ENCODE measurements at places on chromosomes 11 and 22.

DNA sequence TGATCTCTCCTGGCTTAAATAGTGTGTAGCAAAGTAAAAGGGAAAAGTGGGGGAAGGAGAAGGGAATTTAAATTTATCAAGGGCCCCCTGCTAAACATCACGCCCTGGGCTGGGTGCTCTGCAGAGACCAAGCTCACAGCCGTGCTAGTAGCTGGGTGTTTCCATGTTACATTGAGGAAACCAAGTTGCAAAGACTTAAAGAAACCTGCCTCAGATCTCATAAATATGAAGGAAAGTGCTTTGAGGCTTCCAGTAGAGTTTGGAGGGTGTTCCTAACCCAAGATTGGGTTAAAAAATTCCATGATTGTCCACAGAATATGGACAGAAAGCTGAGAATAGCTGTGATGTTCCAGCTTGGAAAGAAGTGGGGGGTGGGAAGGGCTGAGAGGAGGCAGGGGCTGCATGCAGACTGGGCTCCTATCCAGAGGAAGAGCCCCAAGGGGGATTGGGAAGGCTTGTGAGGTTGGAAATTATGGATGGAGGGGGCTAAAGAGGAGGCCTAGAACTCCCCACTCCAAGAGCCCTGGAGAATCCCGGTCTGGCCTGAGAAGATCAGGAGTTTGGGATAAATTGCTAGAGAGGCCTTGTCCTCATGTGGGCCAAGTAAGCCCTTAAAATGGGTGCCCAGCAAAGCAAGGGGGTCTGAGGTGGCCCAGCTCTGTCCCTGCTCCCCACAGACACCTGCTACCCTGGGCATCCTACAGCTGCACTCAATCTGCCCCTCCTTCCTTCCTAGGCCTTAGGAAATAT lies 25.0 kb upstream of the OAF start:
- DNase-seq: no peak

- DNase-seq: no peak
Measured at GRCh38 chr22:19079691-19080090, 42.5 kb downstream of the DGCR2 start.

GRCh38 chr22:40922484-40923303 lies 28.5 kb upstream of the RBX1 start:
- peak; percentile 37 for DNase-seq

GRCh38 chr22:28395920-28396753 lies 283.5 kb downstream of the TTC28 start:
- DNase-seq: no peak

DNA sequence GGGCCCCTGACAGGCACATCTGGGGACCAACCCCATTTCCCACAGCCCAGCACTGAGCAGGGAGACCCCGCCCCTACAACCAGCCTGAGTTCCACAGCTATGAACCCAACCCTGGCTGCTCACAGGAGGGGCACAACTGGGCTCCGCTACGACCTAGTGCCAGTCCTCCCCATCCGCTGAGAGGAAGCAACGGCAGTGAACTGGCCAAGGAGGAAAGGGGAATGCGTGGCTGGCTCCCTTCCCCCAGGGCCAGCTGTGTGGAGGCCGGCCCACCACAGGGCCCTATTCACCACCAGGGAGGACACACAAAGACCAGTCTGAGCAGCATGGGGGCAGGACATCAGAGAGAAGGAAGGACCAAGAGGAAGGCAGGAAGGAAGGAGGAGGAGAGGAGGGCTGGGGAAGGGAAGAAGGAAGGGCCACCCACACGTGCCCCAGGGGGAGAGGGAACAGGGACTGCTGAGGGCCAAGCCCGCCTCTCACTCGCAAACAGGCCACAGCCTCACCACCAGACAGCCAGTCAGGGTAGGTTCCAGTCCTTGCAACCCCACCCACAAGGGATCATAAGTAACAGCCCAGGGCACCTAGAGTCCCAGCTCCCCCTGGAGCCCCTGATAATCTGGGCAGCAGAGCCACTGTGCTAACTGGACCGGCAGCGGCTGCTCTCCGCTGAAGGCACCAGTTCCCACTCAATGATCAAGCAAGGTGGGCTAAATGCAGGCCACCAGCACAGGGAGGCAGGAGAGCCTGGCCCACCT lies 8.5 kb upstream of the GAL3ST1 start:
- no peak for DNase-seq

Measured in amniotic stem cell (primary cell).